ENCODE measurements at places on chromosomes 7 and 10.

- no peak for DNase-seq
These were observed 69.4 kb upstream of the INPP5A start for GRCh38 chr10:132468216-132468615.

GRCh38 chr10:118541718-118542117 is 53.7 kb downstream of the PRLHR start:
- no peak for DNase-seq

GRCh38 chr7:41134300-41135255 is 568.3 kb downstream of the INHBA start:
- DNase-seq: no peak

DNA sequence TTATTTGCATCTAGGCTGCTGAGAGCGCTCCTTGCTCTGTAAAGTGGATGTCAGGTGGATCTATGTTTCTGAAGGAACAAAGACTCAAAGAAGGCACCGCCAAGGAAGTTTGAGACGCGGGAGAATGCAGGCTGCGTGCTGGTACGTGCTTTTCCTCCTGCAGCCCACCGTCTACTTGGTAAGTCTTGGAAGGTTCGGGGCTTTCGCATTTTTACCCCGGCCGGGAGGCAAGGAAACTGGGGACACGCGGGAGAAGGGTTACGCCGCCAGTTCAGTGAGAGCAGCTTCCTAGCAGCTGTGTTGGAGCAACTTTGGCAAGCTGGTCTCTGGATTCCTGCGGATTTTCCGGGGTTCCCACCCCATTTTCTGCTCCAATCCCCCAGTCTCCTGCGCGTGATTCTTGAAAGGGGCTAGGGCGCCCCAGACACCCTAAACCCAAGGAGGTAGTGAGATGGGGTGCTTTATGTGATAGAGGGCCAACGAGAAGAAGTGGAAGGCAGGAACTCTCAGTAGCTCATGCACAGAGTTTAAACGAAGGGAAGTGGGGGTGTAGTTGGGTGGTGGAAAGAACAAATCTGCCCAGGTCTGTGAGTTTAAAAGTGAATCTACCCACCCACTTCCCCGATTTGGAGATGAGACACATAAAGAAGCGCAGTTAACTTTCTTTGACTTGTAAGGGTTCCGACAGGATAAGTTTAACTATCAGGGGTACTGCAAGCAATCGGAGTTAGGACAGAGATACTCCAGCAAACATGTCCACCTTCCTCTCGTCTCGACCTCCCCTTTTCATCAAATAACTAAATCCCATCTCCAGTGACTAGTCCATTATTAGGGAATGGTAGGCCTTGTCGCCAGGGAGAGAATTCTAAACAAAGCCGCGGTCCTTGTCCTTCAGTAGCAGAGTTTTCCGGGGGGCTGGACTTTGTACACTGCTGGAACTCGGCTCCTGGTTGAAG is 2.5 kb downstream of the NXPH1 start:
- no peak for DNase-seq

- DNase-seq: no peak
These were observed 10.2 kb downstream of the APBB1IP start for GRCh38 chr10:26448292-26448691.

- DNase-seq: peak; percentile 45
These were observed 50.2 kb upstream of the GNA12 start for GRCh38 chr7:2894118-2894940.

- DNase-seq: no peak
These were observed 118.6 kb upstream of the ZNF479 start for GRCh38 chr7:57250801-57251200.

DNA sequence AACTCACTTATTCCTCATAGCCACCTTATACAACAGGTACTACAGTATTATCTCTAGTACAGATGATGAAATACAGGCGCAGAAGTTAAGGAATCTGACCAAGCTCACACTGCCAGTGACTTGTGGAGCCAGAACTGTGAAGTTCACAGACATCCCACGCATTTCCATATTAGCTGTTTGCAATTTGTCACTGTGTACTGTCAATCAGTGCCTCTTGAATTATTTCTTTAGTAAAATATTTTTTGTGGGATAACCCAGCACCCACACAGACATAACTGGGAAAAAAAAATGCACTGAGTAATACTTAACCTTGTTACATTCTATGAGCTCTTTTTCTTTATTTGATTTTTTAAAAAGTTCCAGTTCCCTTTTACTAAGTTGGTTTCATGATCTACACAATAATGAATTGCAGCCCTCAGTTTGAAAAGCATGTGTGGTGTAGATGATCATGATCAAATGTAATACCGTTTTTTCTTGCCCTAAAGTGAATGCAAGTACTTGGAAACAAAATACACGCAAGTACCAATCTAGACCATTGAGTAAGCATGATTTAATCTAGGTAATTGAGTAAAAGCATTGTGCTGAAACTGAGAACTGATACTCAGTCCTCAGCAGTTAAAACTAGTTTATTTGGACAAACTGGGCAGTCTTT is 14.1 kb downstream of the CUL1 start:
- no peak for DNase-seq

DNA sequence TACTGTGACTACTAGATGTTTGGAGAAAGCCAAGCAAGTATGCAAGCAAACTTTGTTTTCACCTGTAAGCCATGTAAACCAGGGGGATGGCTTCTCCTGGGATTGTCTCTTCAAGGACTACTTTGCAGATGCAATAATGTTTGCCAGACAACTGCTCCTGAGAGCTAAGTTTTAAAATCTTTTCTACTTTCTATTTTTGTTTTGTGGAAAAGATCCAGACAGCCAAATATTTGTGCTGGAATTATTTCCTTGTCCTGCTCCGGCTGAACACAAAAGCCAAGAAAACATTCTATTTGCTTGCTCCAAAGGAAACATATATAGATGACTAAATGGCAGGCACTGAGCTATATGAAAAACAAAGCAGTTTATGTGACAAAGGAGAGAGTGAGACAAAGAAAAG is 51.6 kb downstream of the TFPI2 start:
- no peak for DNase-seq
